ENCODE measurements at places on chromosomes 11 and 22.

GRCh38 chr11:43834286-43834685, 46.3 kb upstream of the ALKBH3 start:
- H3K27me3 ChIP-seq: no peaks in the 10 kb centered on the region
- H3K27ac ChIP-seq: no peak overlapping the region
- DNase-seq: no peak
- no peaks in the 10 kb centered on the region for H3K4me1 ChIP-seq
- peaks cover 2% of the 10 kb centered on the region for H3K36me3 ChIP-seq

DNA sequence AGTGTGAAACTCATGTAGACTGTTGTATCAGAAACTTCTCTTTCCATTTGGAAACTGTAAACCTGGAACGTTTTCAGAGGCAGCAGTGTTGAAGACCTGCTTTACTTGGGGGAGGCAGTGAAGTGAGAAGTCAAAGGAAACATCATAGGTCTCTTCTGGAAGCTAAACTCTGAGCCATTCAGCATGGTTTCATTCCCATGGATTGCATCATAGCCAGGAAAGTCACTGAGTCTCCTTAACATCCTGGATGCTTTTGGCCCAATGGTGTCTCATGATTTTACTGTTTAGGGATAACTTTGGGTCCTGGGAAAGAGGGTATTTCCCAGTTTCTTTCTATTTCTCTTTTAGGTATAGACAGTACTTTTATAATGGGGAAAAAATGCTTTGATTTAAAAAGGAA, 153.2 kb upstream of the E2F8 start:
- no peaks in the 10 kb centered on the region for H3K36me3 ChIP-seq
- H3K4me3 ChIP-seq: no peak overlapping the region
- DNase-seq: no peak
- peaks cover 5% of the 10 kb centered on the region for H3K27me3 ChIP-seq

GRCh38 chr22:25166266-25167040, 33.2 kb upstream of the CRYBB3 start:
- no peaks in the 10 kb centered on the region for H3K4me1 ChIP-seq
- no peak overlapping the region for H3K4me3 ChIP-seq
- no peaks in the 10 kb centered on the region for H3K36me3 ChIP-seq
- H3K27me3 ChIP-seq: no peaks in the 10 kb centered on the region
- H3K27ac ChIP-seq: no peak overlapping the region

DNA sequence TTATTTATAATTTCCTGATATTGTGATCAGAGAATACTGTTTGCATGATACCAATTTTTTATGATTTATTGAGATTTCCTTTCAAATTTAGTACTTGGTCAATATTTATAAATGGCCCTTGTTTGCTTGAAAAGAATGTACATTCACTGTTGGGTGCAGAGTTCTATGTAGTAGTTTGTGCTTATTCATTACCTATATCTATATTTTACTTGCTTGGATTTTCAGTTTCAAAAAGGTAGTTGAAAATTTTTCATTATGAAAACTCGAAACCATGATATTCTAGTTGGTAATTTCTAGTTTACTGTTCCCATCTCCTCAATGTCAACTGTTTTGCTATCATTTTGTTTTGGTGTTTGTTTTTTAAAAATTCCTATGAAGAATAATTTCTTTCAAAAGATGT, 155.7 kb downstream of the AASDHPPT start:
- H3K36me3 ChIP-seq: no peaks in the 10 kb centered on the region
- H3K27ac ChIP-seq: no peak overlapping the region
- no peak for DNase-seq
- H3K4me3 ChIP-seq: no peak overlapping the region
- H3K4me1 ChIP-seq: no peaks in the 10 kb centered on the region

GRCh38 chr11:74937696-74938475, 11.0 kb downstream of the XRRA1 start:
- peaks cover 2% of the 10 kb centered on the region for H3K36me3 ChIP-seq
- H3K4me1 ChIP-seq: no peaks in the 10 kb centered on the region
- no peak overlapping the region for H3K27ac ChIP-seq
- no peak for DNase-seq
- no peak overlapping the region for H3K4me3 ChIP-seq

DNA sequence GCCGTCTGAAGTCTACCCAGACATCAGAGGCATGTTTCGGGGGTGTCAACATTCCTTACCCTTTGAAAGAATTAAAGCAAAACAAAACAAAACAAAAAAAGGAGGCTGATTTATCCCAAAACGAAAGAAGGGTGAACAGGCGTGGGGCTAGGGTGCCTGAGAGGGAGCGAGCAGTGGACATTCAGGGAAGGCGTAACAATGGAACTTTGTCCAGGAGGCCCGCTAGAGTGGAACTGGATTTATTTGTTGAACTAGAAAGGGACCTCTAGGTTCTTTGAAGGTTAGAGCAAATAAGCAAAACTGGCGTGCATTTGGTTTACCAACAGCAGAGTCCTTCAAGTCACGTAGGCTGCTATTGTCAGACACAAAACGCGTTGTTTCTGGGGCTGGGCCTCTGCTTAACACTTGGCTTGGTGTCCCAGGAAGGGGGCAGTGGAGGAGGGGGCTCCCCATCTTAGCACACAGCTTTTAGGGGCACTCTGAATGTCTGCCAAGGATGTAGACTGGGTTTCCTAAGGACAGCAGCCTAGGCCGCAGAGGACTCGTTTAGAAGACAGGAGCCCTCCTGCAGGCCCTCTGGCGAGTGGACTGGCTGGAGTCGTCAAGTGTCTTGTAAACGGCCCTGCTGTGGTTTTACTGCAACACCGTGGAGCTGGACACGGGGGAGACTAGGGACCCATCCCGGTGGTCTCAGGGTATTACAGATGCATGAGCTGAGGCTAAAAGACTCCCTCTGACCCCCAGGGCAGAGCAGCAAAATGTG, 203.7 kb upstream of the SORL1-AS1 start:
- H3K4me1 ChIP-seq: peaks cover 16% of the 10 kb centered on the region
- peaks cover 7% of the 10 kb centered on the region for H3K27me3 ChIP-seq
- H3K4me3 ChIP-seq: peak overlapping the region; percentile 48
- H3K36me3 ChIP-seq: no peaks in the 10 kb centered on the region
- no peak overlapping the region for H3K27ac ChIP-seq

- H3K27me3 ChIP-seq: no peaks in the 10 kb centered on the region
- no peak for DNase-seq
- H3K4me3 ChIP-seq: peak within 1 kb of the TSS; percentile 62
- no peaks in the 10 kb centered on the region for H3K36me3 ChIP-seq
- no peak within 1 kb of the TSS for H3K27ac ChIP-seq
Measured at GRCh38 chr22:35540595-35541253, at the start of gene RASD2. Gene RASD2 (plus strand): TSS chr22:35540831. CDS start chr22:35546810, 5,979 bp downstream.

DNA sequence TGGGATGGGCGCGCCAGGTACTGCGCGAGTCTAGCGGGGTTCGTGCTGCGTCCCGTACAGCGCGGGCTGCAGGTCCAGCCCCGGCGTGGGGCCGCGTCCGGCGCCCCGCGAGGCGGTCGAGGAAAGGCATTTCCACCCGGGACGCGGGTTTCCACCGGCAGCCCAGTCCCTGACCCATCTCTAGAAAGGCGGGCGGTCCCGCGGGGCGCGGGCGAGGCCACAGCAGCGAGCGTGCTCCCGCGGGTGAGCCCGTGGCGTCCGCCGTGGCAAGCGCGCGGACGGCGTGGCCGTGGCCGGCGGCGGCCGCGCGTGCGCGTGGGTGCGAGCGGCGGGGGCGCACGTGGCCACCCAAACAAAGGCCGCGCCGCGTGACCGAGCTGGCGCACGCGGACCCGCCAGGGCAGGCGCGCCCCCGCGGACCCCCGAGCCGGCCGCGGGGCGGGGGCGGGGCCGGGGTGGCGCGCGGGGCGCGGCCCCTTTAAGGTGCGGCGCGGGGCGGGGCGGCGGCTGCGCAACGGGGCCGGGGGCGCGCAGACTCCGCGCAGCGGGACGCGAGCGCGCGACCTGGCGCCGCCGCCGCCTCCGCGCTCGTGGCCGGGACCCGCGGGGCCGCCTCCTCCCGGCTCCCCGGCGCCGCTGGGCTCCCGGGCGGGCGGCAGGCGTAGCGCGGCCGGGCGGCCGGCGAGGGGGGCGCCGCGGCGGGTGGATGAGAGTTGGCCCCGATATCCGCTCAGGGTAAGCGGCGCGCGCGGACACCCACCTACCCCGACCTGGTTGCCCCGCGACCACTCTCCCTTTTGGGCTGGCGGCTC, 39.3 kb upstream of the CELSR1 start:
- H3K27me3 ChIP-seq: no peaks in the 10 kb centered on the region
- peak overlapping the region; percentile 41 for H3K27ac ChIP-seq
- peak; percentile 41 for DNase-seq
- peak overlapping the region; percentile 46 for H3K4me3 ChIP-seq
- H3K4me1 ChIP-seq: peaks cover 41% of the 10 kb centered on the region
- no peaks in the 10 kb centered on the region for H3K36me3 ChIP-seq

DNA sequence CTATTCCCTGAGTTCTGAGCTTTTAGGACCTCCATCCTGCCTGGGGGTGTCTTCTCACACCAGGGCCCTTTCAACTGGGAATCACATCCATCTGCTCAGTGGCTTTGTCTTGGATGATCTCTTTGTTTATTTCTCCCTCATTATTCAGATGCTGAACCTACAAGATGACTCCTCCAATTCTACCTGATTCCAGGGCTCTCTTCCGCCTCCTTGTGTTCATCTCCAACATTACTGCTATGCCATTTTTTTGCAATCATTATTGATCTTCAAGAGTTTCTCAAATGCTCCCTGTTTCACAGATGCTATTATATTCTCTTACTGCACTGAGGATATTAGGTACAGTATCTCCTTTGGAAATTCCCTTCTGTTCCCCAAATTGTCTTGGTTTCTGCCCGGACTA, 307.7 kb downstream of the SHANK2 start:
- no peak overlapping the region for H3K27ac ChIP-seq
- H3K27me3 ChIP-seq: peaks cover 5% of the 10 kb centered on the region
- no peaks in the 10 kb centered on the region for H3K36me3 ChIP-seq
- DNase-seq: no peak
- no peaks in the 10 kb centered on the region for H3K4me1 ChIP-seq

GRCh38 chr22:24435861-24436371, 8.5 kb downstream of the ADORA2A start:
- DNase-seq: no peak
- no peaks in the 10 kb centered on the region for H3K27me3 ChIP-seq
- H3K27ac ChIP-seq: peak overlapping the region; percentile 97

GRCh38 chr11:132347156-132348090, 977.0 kb downstream of the NTM start:
- no peaks in the 10 kb centered on the region for H3K36me3 ChIP-seq
- DNase-seq: no peak
- peaks cover 5% of the 10 kb centered on the region for H3K27me3 ChIP-seq

DNA sequence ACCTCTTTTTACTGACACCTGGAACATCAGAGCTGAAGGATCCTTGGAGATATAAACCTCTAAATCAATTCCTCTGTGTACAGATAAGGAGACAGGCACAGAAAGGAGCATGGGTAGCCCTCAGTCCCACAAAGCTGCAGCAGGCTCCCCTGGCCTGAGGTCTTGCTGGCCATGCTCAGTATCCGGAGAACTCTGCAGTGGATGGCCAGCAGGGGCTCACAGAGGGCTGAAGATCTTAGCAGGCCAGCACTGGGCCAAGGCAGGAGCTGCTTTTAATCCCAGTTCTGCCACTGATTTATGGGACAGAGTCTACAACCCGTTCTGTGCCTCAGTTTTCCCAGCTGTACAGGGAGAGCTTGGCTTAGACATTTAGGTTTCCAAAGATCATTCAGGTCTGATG, 52.6 kb upstream of the LRRC32 start:
- H3K36me3 ChIP-seq: no peaks in the 10 kb centered on the region
- H3K4me3 ChIP-seq: no peak overlapping the region
- H3K27ac ChIP-seq: no peak overlapping the region
- H3K27me3 ChIP-seq: peaks cover 21% of the 10 kb centered on the region

DNA sequence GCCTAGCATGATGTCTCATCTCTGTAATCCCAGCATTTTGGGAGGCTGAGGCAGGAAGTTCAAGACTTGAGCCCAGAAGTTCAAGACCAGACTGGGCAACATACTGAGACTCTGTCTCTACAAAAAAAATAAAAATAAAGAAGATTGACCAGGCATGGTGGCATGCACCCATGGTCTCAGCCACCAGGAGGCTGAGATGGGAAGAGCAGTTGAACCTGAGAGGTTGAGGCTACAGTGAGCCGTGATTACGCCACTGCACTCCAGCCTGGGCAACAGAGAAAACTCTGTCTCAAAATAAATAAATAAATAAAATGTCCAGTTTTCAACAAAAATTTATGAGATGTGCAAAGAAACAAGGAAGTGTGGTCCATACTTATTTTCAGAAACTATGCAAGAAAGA, 28.3 kb downstream of the EFCAB6 start:
- no peak for DNase-seq
- no peaks in the 10 kb centered on the region for H3K27me3 ChIP-seq
- H3K4me3 ChIP-seq: no peak overlapping the region
- H3K27ac ChIP-seq: no peak overlapping the region

- no peaks in the 10 kb centered on the region for H3K27me3 ChIP-seq
- peak overlapping the region; percentile 39 for H3K4me3 ChIP-seq
- H3K4me1 ChIP-seq: peaks cover 51% of the 10 kb centered on the region
- H3K27ac ChIP-seq: peak overlapping the region; percentile 93
Measured at GRCh38 chr11:123069908-123070821, 8.2 kb upstream of the HSPA8 start.

DNA sequence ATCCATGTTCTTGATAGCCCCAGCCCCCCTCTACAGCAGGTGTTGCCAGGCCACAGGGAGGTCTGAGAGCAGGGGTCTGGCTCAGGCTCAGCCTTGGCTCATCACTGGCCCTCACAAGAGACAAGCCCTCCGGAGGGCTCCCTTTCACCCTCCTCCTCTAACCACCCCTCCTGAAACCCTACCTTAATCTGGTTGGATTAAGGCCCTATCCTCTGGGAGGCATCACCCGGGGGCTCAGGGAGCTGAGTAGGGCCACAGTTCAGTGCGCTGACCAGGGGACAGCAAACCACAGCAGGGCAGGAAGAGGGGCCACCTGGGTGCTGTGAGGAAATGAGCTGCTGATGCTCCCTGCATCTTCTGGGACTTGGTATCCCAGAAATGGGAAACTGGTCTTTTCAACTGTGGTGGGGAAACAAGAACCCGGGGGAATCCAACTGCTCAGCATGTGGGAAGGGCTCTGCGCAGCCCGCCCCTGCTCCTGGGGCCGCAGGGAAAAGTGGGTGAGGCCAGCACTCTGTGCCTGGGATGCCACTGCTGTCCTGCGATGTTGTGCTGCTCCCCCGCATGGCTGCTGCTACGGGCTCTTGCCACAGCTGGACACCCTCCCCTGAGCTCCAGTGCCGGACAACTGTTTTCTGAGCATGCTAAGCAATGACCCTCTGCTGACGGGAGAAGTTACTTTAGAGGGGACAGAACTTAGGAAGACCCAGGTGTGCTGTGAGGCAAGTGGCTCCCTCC, 17.5 kb downstream of the ADORA2A start:
- no peak overlapping the region for H3K4me3 ChIP-seq
- DNase-seq: no peak
- H3K27ac ChIP-seq: no peak overlapping the region
- H3K27me3 ChIP-seq: no peaks in the 10 kb centered on the region
- peaks cover 29% of the 10 kb centered on the region for H3K4me1 ChIP-seq

GRCh38 chr11:60592601-60593000, 77.4 kb downstream of the MS4A13 start:
- no peak for DNase-seq
- H3K4me3 ChIP-seq: no peak overlapping the region
- H3K27me3 ChIP-seq: no peaks in the 10 kb centered on the region

All from T-cell (primary cell).